ENCODE measurements at places on chromosomes 3 and 15.

- DNase-seq = no peak
These were observed 13.3 kb downstream of the C3orf49 start for GRCh38 chr3:63832395-63832794.

DNA sequence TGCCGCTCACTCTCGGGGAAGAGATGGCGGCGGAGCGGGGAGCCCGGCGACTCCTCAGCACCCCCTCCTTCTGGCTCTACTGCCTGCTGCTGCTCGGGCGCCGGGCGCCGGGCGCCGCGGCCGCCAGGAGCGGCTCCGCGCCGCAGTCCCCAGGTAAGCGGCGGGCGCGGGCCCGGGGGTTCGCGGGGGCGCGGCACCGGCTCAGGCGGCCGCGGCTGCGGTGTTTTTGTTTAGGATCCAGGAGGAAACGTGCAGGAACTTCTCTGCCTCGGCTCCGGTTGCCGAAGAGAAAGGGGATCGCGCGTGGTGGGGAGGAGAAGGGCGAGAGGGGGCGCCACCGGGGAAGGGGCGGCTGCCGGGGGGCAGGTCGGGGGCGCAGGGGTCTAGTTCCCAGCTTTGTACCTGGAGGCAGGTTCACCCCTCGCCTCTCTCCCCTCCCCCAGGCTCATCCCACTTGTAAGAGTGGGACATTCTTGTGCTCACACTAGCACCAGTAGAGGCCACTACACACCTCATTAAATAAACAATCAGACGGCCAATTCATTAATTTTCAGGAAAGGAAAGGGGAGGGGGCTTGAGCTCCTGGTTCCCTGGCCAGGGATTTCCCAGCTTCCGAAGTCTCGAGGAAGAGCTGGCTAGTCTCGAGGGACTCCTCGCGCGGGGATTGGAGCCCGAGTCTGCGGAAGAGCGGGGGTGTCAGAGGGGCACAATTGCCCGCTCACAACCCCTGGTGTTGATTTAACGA is 562 bp downstream of the NEO1 start:
- DNase-seq = peak; percentile 38

GRCh38 chr3:190019006-190019405 is 101.7 kb downstream of the P3H2 start:
- DNase-seq = no peak

- no peak for DNase-seq
These were observed 528.6 kb upstream of the LMCD1 start for GRCh38 chr3:7973006-7973405.

All from breast epithelium (tissue), 4 donors.